ENCODE measurements at places on chromosomes 11 and 22.
A peak's percentile ranks its signal among the peaks of the same experiment; 100 is the strongest.

- DNase-seq = peak; percentile 82
Observed at GRCh38 chr11:76823481-76824028, 37.2 kb upstream of the ACER3 start.

- peak; percentile 58 for DNase-seq
Observed at GRCh38 chr11:103202048-103202651, 92.9 kb downstream of the DYNC2H1 start.

GRCh38 chr11:78289552-78290292, 101.0 kb downstream of the USP35 start:
- no peak for DNase-seq

GRCh38 chr11:129976328-129976727, 26.3 kb downstream of the PRDM10 start:
- DNase-seq = no peak

- DNase-seq = no peak
Observed at GRCh38 chr11:84854498-84854880, 772.7 kb downstream of the DLG2 start.
